BE2C (cell line): ENCODE measurements at places on chromosomes 1 and 21.

- peak; percentile 23 for DNase-seq
Measured at GRCh38 chr1:204529371-204529895, 13.2 kb downstream of the MDM4 start.

DNA sequence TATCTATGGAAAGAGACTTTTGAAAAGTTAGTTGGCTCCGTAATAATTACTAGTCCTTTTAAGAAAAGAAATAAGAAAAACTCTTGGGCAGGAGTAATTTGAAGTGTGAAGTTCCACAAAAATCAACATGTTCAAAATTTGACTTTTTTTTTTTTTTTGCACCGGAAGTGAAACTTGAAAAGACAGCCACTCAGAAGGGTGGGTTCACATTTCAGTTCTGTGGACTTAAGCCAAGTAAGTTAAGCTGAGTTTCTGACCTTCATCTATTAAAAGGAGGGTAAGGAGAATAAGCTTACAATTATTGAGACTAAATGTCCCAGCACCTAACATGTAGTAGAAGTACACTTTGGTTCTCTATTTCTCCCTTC lies 11.0 kb downstream of the RO60 start:
- no peak for DNase-seq

DNA sequence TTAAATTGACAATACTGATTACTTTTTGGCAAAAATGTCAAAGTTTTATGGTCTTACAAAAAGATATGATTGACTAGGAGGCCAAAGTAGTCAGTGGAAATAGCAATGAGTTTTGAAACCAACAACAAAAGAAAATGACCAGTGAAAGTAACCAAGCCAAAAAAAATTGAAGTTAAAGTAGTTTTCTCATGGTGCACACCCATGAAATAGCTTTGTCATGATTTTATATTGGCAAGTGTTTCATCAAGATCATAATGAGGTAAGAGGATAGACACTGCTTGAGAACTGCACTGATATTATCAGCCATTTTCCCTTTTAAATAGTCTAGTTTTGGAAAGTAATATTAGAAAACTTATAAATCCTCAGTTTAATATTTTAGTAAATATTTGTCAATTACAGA lies 206.2 kb upstream of the ADAMTS5 start:
- no peak for DNase-seq

GRCh38 chr1:178102218-178102617 lies 8.3 kb downstream of the RASAL2 start:
- no peak for DNase-seq

DNA sequence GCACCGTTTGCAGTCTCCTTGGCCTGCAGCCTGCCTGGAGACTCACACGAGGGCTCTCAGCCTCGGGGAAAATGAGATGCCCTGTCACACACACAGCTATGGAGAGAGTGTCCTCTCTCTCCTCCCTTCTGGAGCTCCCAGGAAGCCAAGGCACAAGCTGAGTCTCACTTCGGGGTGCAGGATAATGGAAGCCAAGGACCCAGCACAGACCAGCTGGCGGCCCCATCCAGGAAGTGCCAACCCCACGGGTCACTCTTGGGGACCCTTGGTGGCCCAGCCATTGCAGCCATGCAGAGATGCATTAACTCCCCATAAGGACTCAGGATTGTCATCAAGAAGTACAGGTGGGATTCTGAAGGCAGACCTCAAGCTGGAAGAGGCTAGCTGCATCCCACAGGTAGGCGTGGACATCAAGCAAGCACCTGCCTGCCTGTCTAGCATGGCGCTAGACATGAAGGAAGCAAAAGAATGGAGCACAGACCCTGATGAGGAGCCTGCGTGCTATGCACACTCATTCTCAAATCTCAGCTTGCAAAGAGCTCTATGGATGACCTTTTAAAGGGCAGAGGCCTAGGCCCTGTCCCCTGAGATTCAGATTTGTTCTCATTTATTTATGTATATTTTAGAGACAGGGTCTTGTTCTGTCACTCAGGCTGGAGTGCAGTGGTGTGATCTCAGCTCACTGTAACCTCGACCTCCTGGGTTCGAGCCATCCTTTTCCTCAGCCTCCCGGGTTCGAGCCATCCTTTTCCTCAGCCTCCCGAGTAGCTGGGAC lies 49.9 kb downstream of the IRF2BP2 start:
- DNase-seq, result no peak

DNA sequence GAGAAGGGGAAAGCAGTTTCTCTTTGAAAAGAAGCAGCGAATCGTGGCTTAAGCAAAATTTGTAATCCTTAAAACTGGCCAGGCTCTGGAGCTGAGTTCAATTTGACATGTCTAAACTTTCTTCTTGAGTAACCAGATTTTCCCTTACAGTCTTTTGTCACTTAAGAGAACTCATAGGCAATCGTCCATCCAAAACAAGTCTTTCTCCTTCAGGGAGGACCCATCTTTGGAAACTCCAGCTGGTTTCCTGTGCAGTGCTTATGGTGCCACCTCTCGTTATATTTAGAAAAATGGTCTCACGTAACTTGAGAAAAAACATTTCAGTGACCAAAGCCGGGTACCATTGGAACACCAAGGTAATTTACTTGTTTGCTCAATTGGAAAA lies 1.8 kb upstream of the PTTG1IP start:
- DNase-seq, result no peak

- DNase-seq, result no peak
Measured at GRCh38 chr1:179996099-179996498, 41.5 kb downstream of the CEP350 start.

- DNase-seq, result peak; percentile 36
Measured at GRCh38 chr1:230136453-230137336, 69.7 kb downstream of the GALNT2 start.

GRCh38 chr21:39669976-39670661 lies 57.4 kb downstream of the B3GALT5 start:
- DNase-seq, result no peak

- DNase-seq, result no peak
Measured at GRCh38 chr1:40895601-40896000, 33.4 kb upstream of the CITED4 start.
